ENCODE measurements at places on chromosomes 4 and X. TPM values are rescaled to one million over a fixed set of nuclear protein-coding genes. Genes with fewer than 3 reads are reported as not detected.

The CLNK gene
- total RNA-seq, result not detected

The SEPTIN6 gene
- 4.2 TPM for total RNA-seq

The TMPRSS11B gene
- not detected for total RNA-seq

The P2RY10 gene
- not detected for total RNA-seq

The EVC gene
- 39.4 TPM for total RNA-seq

The CHRDL1 gene
- not detected for total RNA-seq

The EFHC2 gene
- total RNA-seq, result 0.13 TPM

The CSAG3 gene
- not detected for total RNA-seq

The ATP6AP1 gene
- total RNA-seq, result 55.6 TPM

The PAK3 gene
- 2.6 TPM for total RNA-seq
